ENCODE measurements at places on chromosomes 12 and 14.
A peak's percentile ranks its signal among the peaks of the same experiment; 100 is the strongest.

DNA sequence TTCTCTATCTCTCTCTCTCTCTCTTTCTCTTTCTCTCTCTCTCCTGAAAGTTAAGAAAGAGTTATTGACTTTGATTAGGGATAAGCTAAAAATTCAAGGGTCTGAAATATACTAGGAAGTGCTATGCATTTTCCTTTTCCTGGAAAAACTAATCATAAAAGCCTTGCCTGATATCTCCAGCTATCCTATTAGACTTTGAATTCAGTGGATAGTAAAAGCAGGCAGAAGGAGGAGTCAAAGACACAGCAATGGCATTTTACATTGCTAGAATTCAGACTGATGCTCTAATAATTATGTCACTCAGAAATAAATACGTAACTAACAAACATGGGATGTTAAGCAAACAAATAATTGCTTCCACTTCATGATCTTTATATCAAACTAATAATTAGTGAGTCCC is 272.0 kb downstream of the SSPN start:
- no peak for DNase-seq

GRCh38 chr14:28245216-28245615 is 521.4 kb upstream of the FOXG1 start:
- DNase-seq = no peak

DNA sequence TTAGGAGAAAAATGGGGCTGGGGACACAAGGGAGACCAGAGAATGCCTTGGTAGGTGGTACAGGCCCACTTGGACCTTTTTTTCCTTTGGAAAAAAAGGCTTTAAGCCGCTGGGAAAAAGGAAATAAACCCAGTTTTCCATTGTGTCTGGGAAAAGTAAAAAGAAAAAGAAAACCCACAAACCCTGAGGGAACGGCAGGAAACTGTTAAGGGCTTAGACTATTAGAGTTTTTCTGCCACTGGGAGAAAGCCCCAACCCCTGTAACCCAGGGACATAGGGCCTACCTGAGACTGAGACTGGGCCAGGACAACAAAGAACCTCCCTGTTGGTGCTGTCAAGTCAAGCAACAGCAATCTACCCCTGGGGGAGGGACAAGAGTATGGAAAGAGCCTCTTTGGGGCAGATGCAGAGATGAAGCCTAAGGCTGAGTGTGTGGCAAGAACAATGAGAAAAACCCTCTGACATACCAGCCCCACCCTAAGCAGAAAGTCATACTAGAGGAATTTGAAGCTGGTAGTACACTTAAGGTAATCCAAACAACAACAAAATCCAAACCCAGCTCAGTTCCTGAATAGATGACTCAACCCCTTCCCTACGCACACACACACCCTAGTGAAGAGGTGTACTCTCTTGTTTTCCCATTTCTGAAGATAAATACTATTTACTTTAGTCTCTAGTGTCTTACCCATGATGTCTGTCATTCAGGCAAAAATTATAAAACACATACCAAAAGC is 22.8 kb downstream of the ATF1 start:
- DNase-seq = peak; percentile 82

DNA sequence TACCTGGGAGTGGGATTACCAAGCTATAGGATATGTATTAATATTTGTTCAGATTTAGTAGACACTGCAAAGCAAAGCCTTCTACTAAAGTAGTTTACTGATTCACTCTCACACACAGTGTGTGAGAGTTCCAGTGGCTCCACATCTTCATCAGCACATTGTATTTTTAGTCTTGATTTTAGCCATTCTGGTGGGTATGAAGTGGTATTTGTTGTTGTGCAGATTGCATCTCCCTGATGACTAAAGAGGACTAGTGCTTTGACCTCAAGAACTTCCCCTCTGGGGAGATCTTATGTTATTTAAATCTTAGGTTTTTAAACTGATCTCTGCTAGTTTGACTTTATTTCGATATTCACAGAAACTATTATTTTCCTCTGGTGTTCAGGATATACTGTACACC is 479.7 kb upstream of the RGS6 start:
- DNase-seq = no peak

DNA sequence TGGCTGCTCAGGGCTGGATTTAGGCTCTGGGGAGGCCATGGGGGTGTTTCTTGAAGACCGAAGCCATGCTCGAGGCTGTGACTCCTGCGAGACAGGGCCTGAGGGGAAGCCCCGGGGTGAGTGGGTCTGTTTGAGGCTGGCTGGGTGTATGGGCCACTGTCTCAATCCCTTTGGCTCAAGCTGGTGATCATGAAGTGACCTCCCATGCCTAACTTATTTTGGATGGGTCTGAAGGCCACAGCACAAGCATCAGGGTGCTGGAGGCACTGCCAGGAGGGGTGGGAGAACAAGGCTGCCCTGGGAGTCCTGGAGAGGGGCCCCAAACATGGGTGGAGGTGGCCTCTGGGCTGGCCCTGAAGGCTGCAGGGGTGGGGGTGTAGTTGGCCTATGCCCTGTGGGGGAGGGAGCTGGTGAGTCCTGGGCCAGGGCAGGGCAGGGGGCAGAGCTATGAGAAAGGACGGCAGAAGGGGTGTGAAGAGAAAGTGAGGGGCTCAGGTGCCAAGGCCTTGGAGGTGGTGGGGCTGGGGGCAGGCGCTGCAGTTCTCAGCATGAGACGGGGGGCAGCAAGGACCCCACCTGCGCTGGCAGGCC is 100.9 kb downstream of the KIF26A start:
- no peak for DNase-seq

DNA sequence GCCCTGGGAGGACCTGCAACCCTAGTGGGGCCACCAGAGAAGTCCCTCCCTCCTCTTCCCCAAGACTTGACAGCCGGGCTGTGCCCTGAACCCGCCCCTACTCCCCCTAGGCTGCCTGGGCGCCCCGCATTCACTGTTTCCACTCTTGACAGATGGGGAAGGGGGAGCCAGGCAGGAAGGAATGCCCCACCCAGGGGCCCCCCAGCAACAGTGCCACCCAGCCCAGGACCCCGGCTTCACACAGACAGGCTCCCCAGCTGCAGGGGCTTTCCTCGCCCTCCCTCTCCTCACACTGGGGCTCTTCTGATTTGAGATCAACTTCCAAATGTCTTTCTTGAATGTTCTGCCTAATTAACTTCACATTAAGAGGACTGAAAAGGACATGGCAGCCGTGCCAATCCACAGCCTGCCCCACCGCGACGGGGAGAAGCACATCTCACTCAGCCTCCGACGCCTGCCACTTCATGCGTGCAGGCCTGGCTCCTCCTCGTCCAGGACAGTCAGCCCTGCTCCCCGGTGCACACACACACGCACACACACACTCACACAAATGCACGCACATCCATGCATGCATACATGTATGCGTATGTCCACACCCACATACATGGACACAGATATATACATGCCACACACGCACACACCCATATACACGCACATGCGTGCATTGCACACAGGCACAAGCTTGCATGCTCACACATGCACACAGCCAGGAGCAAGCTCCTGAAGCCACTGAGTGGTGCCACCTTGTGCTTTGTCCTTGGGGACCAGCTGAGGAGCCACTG is 19.6 kb upstream of the C14orf180 start:
- DNase-seq = no peak

DNA sequence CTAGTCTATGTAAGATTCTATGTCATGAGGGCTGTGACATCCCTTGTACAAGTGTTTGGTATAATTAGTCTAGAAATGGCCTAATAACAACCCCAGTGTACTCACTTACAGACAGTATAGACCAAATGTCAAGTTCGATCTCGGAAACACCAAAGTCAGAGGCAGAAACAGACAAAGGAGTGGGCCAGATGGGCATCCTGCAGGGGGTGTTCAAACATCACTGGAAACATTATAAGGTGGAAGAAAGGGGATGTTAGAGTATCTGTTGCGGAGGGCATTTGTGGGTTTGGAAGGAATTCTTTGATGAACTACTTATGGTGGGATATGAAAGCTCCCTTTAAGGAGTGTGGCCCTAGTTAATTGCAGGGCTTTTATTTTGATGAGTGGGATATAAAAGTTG is 134.6 kb downstream of the ESR2 start:
- no peak for DNase-seq

GRCh38 chr14:24271134-24271833 is at the start of gene RABGGTA:
Gene RABGGTA, minus strand, starts transcription at chr14:24271597. Its CDS starts 482 bp downstream, at chr14:24271115.
- peak; percentile 87 for DNase-seq

DNA sequence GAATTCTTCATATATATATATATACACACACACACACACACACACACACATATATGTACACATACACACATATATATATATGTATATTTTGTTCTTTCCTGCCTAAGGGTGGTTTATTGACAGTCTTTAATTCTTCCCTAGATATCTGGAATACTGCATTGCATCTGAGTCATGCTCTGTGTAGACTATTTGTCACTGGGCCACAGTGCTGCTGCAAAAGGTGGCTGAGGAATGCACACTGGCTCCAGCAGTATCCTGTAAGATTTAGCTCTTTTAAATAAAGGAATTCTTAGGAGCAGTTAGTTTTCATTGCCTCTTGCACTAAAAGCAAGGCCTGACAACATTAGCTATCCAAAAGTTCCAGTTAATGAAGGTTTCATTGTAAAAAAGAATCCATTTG is 200.9 kb downstream of the APAF1 start:
- peak; percentile 15 for DNase-seq

GRCh38 chr14:58106446-58106845 is 45.6 kb downstream of the ARMH4 start:
- no peak for DNase-seq

GRCh38 chr14:22886500-22887259 is 3.7 kb downstream of the REM2 start:
- peak; percentile 68 for DNase-seq

DNA sequence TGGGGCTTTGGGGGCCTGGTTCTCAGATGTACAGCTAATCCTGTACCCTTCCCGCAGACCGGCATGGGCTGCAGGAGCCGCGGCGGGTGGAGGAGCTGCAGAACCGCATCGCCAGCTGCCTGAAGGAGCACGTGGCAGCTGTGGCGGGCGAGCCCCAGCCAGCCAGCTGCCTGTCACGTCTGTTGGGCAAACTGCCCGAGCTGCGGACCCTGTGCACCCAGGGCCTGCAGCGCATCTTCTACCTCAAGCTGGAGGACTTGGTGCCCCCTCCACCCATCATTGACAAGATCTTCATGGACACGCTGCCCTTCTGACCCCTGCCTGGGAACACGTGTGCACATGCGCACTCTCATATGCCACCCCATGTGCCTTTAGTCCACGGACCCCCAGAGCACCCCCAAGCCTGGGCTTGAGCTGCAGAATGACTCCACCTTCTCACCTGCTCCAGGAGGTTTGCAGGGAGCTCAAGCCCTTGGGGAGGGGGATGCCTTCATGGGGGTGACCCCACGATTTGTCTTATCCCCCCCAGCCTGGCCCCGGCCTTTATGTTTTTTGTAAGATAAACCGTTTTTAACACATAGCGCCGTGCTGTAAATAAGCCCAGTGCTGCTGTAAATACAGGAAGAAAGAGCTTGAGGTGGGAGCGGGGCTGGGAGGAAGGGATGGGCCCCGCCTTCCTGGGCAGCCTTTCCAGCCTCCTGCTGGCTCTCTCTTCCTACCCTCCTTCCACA is 7.6 kb downstream of the NR4A1 start:
- no peak for DNase-seq

DNA sequence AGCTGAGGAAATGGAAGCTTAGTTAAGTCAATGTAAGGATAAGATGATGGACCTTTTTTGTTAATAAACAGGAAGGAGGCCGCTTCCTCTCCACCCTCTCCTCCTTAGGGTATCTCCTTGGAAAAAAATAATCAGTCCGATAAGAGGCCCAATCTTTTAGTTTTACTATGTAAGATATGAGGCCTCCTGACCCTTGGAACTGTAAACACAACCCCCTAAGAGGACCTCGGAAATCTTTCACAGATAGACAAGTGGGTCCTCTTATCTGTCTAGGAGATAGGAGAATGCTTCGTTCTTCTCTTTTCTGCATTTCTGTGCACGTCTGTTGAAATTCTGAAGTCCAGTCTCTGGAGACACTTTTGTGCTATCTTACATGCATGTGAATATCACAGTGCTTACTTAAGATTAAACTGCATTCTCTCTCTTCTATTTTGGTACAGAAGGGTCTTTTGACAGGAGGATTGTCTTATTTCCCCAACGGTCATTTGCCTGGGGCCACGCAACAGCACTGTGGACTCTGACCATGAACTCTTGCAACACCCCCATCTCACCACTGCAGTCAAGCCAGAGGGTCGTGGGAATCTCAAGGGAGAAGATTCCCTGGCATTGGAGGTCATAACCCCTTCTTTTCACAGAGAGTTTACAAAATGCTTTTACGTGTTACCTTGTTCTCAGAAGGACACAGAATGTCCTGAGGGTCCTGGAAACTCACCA is 313.0 kb upstream of the RTL1 start:
- DNase-seq = no peak

- no peak for DNase-seq
Observed at GRCh38 chr12:25701290-25701689, 148.2 kb upstream of the LMNTD1 start.

GRCh38 chr14:32186248-32186647 is 15.6 kb upstream of the RNU6-7 start:
- no peak for DNase-seq

- peak; percentile 72 for DNase-seq
Observed at GRCh38 chr14:21068521-21069387, 1.4 kb upstream of the ARHGEF40 start.

- no peak for DNase-seq
Observed at GRCh38 chr14:21090194-21090939, 8.1 kb downstream of the ZNF219 start.

GRCh38 chr12:55927588-55928502 is at the start of gene PYM1:
Gene PYM1, minus strand, starts transcription at chr12:55927894. Its CDS starts 133 bp downstream, at chr12:55927761.
- DNase-seq = peak; percentile 61

DNA sequence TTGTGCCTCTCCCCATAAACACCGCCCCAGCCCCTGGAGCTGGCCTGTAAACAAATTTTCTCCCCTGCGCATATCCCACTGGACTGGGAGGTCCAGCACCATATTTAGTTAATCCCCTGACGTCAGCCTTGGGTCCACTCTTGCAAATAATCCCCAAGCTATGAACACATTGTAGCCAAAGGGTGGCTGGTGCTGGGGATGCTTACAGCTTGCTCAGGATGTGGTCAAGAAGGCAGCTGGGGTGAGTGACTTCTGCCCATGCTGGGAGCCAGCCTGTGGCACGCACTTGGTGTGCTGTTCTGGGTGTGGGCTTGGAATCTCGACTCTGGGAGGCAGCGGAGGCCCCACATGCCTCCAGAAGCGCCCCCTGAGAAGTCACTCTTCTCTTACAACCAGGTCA is 32.1 kb downstream of the CMKLR1 start:
- peak; percentile 55 for DNase-seq

GRCh38 chr14:31206536-31207286 is 882 bp downstream of the HECTD1 start:
- no peak for DNase-seq

DNA sequence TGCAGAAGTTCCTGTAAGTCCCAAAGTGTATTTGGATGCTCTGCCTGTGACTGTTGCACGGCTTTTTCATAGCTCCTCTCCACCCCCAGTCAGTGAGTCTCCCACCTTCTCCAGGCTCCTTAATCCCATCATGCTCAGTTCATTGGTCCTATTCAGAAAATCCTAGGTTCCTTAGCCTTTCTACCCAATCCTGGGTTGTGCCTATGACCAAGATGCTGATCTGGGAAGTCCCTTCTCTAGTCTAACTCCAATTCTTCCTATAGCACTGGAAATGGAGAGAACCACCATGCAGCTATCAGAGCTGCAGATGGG is 7.7 kb downstream of the CISTR start:
- DNase-seq = no peak

- no peak for DNase-seq
Observed at GRCh38 chr12:56212361-56212760, 9.4 kb downstream of the RNF41 start.

All from fibroblast of skin of scalp (primary cell).